ENCODE measurements at places on chromosomes 4 and X.

GRCh38 chr4:19133315-19133714 lies 1111.8 kb upstream of the LCORL start:
- no peak for DNase-seq

DNA sequence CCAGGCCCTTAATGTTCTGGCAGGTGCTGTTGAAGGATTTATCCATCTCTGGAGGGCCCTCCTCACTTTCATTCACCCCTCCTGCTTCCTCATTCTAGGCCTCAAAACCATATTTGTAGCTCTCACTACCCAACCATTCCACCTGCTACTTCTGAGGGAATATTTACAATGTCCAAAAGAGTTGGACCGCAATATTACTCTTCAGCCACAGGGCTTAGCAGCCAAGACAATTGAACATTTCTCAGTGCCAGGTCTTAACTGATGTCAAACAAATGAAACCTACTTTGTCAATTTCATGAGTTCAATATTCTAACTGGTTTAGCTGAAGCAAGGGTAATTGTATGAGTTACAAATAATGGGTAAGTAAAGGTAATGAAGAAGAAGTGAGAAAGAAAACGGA lies 113.2 kb downstream of the ENOX2 start:
- no peak for DNase-seq

GRCh38 chr4:174794543-174795094 lies 34.4 kb downstream of the GLRA3 start:
- no peak for DNase-seq

- no peak for DNase-seq
Measured at GRCh38 chrX:68682790-68683189, 35.3 kb downstream of the STARD8 start.

DNA sequence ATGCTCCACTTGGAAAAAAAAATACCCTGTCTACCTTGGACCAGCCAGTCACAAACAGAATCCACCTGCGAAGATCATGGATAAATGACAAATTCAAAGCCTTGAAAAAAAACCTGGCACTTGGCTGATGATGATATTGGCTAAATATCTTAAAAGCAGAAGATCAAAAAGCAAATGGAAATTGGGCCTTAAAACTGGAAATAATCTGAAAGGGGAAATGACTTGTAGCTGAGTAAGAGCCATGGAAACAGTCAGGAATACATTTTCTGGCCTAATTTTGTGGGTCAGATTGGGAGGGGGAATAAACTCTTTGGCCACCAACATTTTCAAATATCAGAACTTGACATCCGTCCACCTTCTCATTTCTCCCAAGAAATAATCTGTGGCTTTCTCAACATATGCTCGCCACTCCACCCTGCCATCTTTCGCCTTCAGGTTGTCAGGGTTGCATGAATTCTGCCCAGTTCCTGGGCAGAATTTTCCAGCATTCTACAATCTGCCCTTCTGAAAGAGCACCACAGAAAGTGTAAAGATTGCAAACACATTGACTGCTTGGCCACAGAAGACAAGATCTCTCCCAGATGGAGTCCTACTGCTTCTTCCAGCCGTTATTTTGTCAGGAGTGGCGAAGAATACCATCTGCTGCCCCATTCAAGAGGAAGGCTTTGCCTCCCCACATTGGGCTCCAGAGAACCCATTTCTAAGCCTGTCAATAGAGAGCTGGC lies 1.7 kb upstream of the NDP start:
- no peak for DNase-seq

DNA sequence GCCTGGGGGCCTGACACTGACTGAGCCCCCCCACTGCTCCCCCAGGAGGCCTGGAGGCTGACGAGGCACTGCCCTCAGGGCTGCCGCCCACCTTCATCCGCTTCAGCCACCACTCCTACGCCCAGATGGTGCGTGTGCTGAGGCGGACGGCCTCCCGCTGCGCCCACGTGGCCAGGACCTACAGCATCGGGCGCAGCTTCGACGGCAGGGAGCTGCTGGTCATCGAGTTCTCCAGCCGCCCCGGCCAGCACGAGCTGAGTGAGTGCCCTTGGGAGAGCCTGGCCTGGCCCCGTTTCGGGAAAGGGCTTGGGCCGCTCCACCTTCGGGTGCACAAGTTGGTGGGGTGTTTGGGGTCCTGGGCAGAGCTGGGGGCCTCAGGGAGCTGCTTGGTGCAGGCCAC lies 11.4 kb downstream of the CPZ start:
- DNase-seq = no peak

DNA sequence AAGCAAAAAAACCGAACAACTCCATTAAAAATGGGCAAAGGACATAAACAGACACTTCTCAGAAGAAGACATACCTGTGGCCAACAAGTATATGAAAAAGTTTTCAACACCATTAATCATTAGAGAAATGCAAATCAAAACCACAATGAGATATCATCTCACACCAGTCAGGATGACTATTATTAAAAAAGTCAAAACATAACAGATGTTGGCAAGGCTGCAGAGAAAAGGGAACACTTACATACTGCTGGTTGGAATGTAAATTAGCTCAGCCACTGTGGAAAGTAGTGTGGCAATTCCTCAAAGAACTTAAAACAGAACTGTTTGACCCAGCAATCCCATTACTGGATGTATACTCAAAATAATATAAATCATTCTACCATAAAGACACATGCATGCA lies 436.3 kb downstream of the KLHL13 start:
- no peak for DNase-seq

- no peak for DNase-seq
Measured at GRCh38 chrX:68579810-68580209, 67.7 kb upstream of the STARD8 start.

- no peak for DNase-seq
Measured at GRCh38 chrX:21354725-21355124, 19.5 kb upstream of the CNKSR2 start.

- no peak for DNase-seq
Measured at GRCh38 chr4:150367326-150367725, 214.6 kb upstream of the MAB21L2 start.

DNA sequence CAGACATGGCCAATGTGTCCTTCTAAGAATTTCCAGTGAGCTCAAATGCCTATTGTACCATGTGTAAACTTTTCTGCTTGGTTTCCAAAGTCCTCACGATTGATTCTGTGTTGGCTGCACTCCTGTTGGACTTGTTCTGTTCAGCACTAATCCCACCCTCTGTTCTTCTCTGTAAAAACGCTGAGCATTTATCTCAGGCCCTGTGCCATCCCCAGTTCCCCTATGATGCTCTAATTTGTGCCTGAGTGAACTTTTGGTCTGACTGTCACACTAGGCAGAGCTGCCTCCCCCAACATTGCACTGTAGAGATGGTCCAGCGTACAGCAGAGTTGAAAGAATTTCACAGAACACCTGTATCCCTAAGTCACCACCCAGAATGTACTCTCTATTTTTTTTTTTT lies 76.1 kb upstream of the STS start:
- DNase-seq = no peak

DNA sequence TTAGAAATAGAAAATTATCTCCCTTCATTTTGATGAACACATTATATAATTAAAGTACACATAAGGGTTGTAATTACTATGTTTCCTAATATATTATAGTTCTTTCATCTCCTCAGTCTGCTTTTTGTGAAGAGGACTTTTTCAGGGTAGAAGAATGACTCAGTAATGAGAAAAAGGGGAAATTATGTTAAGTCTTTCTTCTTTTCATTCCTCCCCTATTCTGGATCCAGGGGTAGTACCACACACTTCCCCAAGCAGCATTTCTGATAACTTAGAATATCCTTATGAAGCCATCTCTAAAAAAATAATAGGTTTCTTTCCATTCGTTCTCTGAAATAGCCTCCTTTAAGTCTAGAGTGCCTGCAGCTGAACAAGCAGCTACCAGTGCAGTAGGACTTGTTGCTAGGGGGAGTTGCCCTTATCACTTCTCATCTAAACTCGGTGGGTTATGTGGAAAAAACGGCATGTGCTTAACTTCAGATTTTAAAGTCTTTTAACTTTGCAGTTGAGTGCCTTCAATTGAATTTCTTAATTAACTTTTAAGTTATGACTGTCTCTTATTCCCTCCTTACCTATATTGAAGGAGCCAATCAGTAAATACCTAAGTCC lies 184.8 kb downstream of the ARHGAP24 start:
- no peak for DNase-seq

DNA sequence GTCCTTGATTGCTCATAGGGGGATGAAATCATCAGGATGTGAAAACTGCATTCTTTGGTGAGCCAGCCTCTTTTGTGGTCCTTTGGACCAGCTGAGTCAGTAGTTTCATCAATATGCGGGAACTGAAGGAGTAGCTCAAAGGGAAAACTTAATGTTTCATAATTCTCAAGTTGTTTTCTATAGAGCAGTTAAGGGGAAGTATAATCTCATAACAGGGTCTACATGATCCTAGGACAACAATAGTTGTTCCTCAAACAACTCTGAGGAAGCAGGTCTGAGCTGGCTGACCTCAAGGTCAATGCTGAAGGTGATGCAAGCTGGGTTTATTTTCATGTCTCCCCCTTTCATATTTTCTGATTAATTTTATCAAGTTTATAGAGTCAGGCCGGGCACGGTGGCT lies 36.1 kb upstream of the IRF2 start:
- DNase-seq = no peak

- DNase-seq = no peak
Measured at GRCh38 chr4:158211222-158211621, 936 bp downstream of the TMEM144 start.

DNA sequence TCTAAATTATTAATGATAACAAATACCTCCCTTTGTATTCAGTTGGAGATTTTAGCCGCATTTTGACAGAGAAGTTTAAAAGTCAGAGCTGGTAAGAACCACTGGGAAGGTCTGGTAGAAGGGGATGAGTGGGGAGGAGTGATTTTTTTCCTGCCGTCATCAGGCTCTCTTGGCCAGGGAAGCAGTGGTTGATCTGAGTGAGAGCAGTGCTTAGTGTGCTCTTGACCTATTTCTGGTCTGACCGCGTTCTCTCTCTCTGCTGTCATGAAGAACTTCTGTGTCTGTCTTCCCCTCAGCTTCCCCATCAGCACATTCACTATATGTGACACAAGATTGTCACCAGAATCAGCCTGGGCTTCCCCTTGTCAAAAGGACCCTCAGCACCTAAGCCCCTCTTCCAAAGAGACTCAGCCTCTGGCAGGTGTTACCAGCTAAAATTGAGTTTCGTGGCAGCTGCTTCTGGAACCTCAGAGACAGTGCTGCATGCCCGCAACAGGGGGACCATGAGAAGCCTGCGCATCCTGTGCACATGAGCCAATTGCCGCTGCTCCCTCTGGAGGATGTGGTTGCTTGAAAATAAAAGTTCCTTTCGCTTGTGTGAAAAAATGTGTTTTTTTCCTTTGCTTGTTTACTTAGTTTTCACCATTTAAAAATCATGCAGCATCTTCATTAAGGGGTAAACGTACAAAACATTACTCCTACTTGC lies 268.9 kb downstream of the C4orf33 start:
- no peak for DNase-seq

DNA sequence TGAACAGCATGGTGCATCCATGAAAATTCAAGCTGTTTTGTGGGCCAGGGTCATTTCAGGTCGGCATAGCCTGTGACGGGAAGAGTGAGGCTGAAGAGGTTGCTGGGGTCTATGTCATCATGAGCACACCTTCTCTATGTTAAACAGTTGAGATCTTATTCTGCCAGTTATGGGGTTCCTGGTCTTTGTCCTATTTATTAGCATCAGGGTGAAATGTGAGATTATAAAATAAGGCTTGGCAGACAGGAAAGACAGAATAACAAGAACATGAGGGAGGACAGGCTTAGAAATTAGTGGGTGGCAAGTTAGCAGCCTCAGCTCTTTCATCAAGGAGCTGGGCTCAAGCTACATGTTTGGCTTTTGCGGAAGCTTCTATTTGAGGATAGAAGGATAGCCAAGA lies 51.7 kb upstream of the CLNK start:
- DNase-seq = no peak

DNA sequence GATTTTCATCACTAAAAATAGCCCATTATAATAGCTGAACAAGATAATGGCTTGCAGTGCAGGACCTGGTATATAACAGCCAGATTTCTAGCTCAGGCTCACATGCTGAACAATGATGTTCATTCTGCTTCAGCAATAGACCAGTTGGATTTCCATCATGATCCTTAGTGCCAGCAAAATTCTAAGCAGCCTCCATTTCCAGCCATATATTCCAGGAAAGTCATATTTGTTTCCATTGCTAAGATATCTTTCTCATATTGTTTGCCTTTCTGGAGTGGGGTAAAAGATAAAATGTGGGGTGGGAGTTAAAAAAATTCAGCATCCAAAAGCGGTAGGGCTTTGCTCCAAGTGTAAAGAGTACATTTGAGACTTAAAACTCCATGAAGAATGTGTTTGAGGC lies 2344.1 kb downstream of the PCDH7 start:
- DNase-seq = no peak

GRCh38 chr4:12658146-12658545 lies 826.0 kb downstream of the RAB28 start:
- no peak for DNase-seq

GRCh38 chr4:56531823-56532222 lies 26.2 kb downstream of the ARL9 start:
- DNase-seq = no peak

- DNase-seq = peak; percentile 68
Measured at GRCh38 chr4:7802093-7802726, 137.5 kb downstream of the AFAP1 start.

DNA sequence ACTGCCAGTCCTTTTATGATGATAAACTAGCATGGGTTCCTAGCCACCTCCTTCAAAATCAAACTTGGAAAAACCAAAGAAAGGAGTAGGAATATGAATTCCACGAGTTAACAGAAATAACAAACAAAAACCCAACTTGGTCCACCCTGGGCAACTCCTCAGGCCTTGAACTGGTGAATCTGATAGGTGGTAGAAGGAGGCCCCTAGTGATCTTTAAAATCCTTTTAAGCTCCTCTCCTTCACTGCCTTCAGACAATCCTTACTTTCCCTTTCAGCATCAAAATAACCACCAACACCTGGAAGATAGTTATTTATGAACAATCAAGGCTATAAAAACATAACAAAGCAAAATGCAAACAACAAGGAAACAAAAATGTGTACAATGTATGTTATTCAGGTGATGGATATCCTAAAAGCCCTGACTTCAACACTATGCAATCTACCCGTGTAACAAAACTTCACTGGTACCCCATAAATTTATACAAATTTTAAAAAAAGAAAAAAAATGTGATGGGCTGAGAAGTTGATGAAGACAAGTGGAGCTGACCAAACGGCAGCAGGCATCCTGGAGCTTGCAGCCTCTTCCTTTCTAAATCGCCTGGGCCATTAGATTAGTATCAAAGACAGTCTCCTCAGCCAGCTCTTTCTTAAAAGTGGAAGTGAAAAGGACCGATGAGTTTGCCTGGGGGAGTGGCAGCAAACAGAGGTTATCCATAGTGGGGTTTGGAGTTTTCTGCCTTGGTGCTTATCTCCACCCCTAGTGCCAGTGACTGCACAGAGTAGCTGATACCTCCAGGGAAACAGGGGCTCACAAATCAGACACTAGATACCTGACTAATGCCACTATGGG lies 179.6 kb downstream of the TMA16 start:
- DNase-seq = no peak

- DNase-seq = no peak
Measured at GRCh38 chr4:81694176-81694913, 222.6 kb upstream of the RASGEF1B start.

- no peak for DNase-seq
Measured at GRCh38 chrX:140040386-140040785, 75.1 kb upstream of the CXorf66 start.
